ENCODE measurements at places on chromosomes 3 and 15.

- no peak for DNase-seq
Measured at GRCh38 chr15:27686971-27687370, 412.1 kb downstream of the OCA2 start.

GRCh38 chr3:21310161-21310560 lies 440.8 kb downstream of the ZNF385D start:
- DNase-seq: no peak

GRCh38 chr15:61184431-61184830 lies 44.7 kb downstream of the RORA start:
- no peak for DNase-seq

GRCh38 chr15:67070892-67071664 lies 5.7 kb downstream of the SMAD3 start:
- no peak for DNase-seq

DNA sequence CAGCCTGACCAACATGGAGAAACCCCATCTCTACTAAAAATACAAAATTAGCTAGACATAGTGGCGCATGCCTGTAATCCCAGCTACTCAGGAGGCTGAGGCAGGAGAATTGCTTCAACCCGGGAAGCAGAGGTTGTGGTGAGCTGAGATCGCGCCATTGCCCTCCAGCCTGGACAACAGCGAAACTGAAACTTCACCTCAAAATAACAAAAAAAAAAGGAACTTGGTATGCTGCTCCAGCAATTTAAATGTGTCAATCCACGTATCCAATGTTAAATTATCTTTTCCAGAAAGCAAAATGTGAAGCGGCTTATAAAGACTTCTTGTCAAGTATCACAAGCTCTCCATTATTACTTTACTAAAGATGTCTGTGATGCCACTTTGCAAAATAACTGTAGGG lies 9.9 kb upstream of the ARIH1 start:
- DNase-seq: no peak

Data from stimulated activated naive CD4-positive, alpha-beta T cell treated with Interleukin-2 at 50 U/mL for 16 hours (primary cell).